ENCODE measurements at places on chromosomes 3 and 15. TPM values are rescaled to one million over a fixed set of nuclear protein-coding genes. Genes with fewer than 3 reads are reported as not detected.

Gene GOLGA6B
- polyA plus RNA-seq = not detected

Gene CACNA2D2
- polyA plus RNA-seq = 6.0 TPM

Gene RBP2
- polyA plus RNA-seq = 13.5 TPM

Gene C3orf49
- polyA plus RNA-seq = not detected

Gene SLMAP
- polyA plus RNA-seq = 22.0 TPM

Gene LRRK1
- 1.1 TPM for polyA plus RNA-seq

Gene EFHB
- polyA plus RNA-seq = 3.5 TPM

Gene GMNC
- 2.1 TPM for polyA plus RNA-seq

Gene IQCF5
- not detected for polyA plus RNA-seq

Gene CFAP100
- polyA plus RNA-seq = 0.60 TPM

Gene PTX3
- 0.45 TPM for polyA plus RNA-seq

Gene RLBP1
- not detected for polyA plus RNA-seq

Gene LRIG1
- 8.2 TPM for polyA plus RNA-seq

Gene HRG
- 22.8 TPM for polyA plus RNA-seq

Gene ACP3
- polyA plus RNA-seq = 31.8 TPM

Gene USP8
- 26.8 TPM for polyA plus RNA-seq

Gene POC1A
- 2.5 TPM for polyA plus RNA-seq

Gene RETNLB
- polyA plus RNA-seq = not detected

Gene FANCD2OS
- not detected for polyA plus RNA-seq

Gene CRYGS
- polyA plus RNA-seq = 3.7 TPM

Gene CADPS
- polyA plus RNA-seq = not detected

Gene BCL2A1
- polyA plus RNA-seq = 0.67 TPM

Gene COL6A5
- polyA plus RNA-seq = not detected

Gene SLC27A2
- 31.2 TPM for polyA plus RNA-seq

Gene TMCC1
- 8.4 TPM for polyA plus RNA-seq

Gene CCR8
- polyA plus RNA-seq = not detected

Gene TUSC2
- polyA plus RNA-seq = 60.0 TPM

Gene CYP8B1
- polyA plus RNA-seq = 4.3 TPM

Gene LSAMP
- polyA plus RNA-seq = 1.4 TPM

Gene BOC
- 6.1 TPM for polyA plus RNA-seq

Gene MESP2
- 0.24 TPM for polyA plus RNA-seq

Gene TGM4
- not detected for polyA plus RNA-seq

Gene CCDC39
- polyA plus RNA-seq = not detected

Gene SHC4
- polyA plus RNA-seq = 0.47 TPM

Gene IL17RD
- 4.4 TPM for polyA plus RNA-seq

Gene SPSB4
- 1.9 TPM for polyA plus RNA-seq

Gene VIPR1
- polyA plus RNA-seq = 5.3 TPM

Gene LRRC31
- not detected for polyA plus RNA-seq

Gene MKRN3
- not detected for polyA plus RNA-seq

Gene PLSCR2
- not detected for polyA plus RNA-seq
